ENCODE measurements at places on chromosomes 1 and 21.

DNA sequence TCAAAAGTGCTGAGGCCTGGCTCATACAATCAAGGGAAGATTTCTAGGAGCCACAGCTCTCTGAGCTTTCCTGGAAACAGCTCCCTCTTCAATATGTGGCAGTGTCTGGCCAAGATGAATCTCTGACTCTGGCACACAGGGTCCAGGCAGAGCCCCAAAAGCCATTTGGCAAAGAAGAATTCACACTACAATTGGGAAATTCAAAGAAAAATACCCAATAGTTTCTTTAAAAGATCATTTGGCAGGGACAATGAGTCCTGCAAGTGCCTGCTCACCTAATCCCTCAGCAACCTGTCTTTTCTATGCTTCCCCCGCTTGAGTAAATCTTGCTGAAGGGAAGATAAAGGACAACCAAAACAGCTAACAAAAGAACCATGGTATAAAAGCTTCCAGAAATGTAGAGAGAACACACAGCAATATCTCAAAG is 124.6 kb downstream of the TGFBR3 start:
- DNase-seq: no peak

DNA sequence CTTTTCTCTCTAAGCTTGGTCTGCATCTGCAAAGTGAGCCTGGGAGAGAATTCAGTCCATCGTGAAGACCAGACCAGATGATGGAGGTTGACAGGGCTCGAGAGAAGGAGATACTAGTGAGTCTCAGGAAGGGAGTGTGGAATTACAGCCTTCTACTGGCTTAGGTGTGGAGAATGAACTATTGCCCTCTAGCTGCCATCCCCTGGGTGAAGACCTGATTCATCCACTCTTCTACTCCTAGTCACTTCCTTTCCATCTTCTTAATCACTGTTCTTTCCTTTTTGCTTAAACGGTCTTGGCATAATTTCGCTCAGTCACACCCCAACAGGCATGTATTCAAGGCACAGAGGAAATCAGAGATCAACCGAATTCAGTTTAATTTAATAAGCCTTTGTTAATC is 34.0 kb upstream of the HSD17B7 start:
- DNase-seq: no peak

DNA sequence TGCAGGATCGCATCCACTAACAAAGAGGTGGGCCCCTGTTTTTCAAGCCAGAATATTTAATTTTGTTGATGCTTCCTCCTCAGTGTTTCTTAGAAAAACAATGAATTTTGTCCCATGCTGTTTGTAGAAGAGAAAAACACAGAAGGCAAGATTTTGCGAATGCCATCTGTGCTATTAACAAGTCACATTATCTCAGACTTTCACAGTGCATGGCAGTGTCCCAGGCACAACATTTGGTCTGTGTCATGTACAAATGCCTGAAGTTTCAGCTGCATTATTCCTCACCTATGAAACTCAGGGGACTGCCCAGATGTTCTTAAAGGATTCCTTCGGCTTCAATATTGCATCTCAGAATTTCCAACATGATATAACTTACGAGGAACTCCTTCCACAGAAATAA is 99.6 kb upstream of the ZC3H11B start:
- no peak for DNase-seq

DNA sequence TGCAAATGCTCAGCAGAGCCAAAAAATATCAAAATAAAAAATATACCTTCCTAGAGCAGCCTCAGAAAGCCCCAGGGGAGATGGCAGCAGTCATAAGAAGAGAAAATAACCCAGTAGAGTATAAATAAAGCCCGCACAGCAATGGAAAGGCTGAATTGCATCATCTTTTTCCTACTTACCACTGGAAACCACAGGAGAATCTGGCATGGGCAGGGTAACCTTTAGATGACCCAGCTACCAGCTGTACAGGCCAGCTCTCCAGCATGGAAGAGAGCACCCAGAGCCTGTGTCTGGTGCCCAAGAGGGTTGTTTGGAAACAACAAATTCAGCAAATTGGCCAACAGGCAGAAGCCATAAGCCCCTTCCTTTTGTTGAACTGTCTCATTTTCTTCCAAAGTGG is 253.1 kb downstream of the OMA1 start:
- DNase-seq: no peak

GRCh38 chr1:59485171-59485570 is 188.3 kb downstream of the FGGY start:
- no peak for DNase-seq

GRCh38 chr1:205766038-205766437 is 9.2 kb downstream of the RAB29 start:
- no peak for DNase-seq

DNA sequence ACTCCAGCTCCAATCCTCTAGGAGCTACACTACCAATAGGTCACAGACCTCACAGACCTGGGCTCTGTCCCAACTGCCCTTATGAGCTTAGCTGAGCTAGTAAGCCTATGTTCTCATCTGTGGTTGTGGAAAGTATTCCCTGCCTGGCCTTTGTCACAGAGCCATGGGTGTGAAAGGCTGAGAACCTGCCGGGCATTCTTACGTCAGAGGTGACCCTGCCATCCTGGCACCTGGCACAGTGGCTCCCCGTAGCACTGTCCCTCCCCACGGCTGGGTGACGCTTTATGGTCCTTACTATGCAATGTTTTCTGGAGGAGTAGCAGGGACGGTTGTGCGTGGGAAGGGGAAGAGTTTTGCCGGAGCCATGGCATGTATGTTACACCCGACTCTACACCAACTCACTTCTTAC is 3.5 kb downstream of the TNFRSF1B start:
- DNase-seq: no peak

DNA sequence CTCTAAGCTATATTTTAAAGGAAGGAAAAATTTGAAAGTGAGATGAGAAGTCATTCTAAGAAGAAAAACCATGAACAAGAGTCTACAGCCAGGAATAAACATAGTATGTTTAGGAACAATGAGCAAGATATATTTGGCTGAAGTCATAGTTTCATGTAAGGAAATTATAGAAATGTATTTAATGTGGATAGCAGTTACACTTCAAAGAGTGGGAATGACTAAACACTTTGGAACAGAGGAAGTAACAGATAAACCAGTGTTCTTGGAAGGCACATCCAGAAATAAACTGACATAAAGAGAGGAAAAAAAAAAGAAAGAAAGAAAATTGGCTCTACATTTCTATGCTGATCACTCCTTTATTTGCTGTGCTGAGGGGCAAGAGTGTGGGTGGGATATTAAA is 18.0 kb downstream of the C8A start:
- no peak for DNase-seq

- peak; percentile 72 for DNase-seq
These were observed 84.3 kb upstream of the VAV3 start for GRCh38 chr1:108049178-108049819.

DNA sequence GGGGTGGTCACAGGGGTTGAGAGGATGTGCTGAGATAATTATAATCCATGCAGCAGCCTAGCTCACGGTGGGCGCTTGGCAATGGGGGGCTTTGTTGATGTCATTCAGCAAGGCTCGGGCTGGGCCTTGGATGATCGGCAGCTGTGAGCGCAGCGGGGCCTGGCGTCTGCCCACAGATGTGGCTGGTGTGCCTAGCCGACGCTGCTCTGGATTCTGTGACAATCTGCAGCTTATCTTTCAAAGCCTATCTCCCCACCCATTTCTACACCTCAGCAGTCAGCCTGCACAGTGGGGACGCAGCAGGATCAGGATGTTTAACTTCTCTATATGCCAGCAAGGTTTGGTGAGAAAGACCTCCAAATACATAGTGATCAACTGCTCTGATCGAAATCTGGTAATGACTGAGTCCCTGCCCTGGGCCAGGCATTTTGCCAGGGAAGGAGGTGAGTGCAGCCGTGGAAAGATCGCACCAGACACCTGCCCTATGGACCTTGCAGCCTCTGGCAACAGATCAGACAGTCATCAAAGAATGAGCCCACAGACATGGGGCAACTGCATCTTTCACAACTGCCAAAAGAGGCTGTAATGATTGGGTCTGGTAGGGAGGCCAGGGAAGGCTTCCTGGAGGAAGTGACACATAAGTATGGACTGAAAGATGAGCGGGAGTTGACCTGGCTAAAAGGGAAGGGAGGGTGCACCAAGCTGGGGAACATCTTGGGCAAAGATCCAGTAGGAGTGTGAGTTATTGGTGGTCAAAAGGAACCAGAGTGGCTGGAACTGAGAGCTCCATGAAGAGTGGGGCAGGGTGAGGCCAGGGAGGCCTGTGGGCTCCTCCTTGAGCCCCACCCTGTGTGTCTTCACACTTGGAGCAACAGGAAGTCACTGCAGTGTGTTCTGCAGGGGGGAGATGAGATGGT is 35.3 kb downstream of the EPHB2 start:
- DNase-seq: no peak

DNA sequence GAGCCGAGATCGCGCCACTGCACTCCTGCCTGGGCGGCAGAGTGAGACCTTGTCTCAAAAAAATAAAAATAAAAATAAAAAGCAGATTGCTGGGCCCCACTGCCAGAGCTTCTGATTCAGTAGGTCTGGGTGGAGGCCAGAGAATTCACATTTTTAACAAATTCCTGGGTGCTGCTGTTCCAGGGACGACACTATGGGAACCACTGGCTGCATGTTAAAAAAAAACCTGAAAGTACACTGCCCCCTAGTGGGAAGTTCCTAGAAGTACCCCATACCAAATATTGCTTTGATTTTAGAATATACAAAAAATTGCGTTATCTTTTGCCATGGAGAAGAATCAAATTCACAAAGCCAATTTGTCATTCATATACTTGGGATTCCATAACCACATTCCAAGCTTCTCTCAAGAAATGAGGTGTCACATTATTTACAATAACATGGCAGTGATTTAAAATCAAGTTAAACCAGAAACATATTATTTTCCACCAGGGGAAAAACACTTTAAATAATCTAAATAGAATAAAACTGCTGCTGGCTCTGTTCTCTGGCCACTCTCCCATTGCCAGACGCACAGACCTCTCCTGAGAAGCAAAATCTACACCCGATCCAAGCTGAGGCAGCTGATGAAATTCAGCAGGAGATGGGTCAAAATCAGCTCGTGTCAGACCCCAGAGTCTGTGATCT is 27.4 kb downstream of the SYF2 start:
- peak; percentile 56 for DNase-seq

DNA sequence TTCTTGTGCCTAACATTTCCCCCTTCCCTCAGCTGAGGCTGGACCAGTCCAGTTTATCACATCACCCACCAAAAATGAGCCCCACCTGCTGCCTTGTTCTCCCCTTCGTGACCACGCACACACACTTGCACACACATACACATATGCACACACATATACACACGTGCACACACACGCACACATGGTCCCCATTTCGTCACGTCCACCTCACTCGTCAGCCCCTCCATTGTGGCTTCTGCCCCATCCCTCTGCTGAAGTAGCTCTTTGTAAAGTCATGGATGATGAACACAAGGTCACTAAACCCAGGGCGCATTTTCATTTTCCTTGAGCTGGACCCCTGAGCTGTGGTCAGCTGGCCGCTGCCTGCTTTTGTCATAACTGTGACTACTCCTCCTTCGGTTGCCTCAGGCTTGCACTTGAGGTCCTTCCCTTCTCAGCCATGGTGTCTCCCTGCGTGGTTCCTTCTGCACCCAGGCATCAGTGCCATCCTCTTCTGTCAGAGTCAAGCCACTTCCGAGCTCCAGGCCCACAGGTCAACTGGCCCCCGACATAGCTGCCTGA is 93.8 kb downstream of the SYT2 start:
- DNase-seq: no peak

DNA sequence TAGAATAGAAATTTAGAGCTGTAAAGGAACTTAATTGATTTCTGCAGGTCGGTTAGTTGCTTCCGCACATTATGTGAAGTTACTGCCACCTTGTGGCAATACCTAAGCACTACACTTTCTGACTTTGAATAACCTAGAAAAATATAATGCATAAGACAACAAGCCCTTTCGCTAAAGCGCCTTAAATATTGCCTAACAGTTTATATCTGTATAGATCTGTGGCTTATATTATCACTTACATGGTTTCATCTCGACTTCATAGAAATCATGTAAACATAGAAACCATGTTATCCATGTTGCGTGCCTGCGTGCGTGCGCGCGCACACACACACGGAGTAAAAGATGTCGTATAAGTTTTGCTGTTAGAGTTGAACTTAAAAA is 10.9 kb upstream of the IFI16 start:
- peak; percentile 48 for DNase-seq

GRCh38 chr1:182299728-182300616 is 91.6 kb downstream of the GLUL start:
- no peak for DNase-seq

GRCh38 chr21:36096398-36097290 is 26.8 kb downstream of the CBR1 start:
- DNase-seq: no peak

DNA sequence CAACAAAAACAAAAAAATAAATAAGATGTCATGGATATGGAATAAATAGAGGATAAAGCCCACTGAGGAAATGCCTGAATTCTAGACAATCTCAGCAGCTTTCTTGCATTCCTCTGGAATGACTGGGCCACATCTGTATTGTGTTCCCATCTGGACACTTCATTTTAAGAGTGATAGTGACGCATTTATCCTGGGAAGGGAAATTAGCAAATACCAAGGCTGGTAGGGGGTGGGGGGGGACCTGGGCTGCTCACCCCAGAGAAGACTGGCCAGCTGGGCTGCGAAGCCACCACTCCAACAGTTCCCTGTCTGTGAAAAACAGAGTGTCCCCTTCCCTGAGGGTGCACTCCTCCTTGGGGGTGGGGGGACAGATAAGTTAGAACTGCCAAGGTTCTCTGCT is 106.3 kb downstream of the HIVEP3 start:
- no peak for DNase-seq

DNA sequence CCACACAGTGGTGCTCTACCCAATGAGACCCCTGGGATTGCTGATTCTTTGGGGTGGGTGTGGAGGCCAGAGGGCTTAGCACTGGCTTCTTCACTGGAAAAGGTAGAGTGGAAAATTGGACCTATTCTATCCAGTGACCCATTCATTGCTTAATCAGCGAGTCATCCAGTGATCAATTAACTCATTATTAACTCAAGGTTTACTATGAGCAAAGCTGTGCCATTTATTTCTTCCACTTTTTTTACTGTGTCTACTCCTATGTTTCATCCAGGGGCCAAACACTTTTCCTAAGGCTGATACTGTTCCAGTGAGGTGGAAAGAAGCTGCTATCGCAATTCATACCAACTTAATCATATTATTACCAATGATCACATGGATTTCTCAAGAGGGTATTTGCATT is 363.9 kb downstream of the RPS6KC1 start:
- DNase-seq: no peak

DNA sequence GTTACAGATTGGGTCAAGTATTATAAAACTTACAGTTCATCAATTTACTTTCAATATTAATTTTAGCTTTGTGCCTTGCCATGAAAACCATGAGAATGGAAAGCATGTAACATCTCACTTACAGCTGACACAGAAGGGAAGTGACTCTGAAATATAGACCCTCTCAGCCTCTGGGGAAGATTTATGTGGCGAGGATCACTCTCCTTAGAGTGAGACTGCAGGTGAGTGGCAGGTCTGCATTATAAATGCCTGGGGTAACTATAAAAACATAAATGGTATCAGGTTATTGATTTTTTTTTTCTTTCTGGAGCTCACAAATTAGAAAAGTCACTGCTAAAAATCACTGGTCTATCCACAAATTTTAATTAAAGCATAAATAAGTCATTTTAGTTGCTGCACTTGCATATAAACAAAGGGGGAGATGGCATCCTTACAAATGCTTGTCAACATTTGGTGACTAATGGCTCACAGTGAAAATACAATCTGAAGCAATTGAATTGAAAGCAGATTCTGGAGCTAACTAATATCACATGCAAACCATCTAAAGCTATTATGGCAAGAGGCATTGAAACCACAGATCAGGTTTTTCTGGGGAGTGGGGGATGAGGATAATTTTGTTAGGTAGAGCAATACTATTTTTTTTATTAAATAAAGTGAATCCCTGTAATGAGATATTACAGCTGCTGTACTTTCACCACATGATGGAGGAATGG is 200.9 kb downstream of the TM2D1 start:
- DNase-seq: no peak

- no peak for DNase-seq
These were observed 288.2 kb downstream of the PTPRU start for GRCh38 chr1:29524285-29525065.

All from HEK293T (cell line).